ENCODE measurements at places on chromosomes 4 and X.

DNA sequence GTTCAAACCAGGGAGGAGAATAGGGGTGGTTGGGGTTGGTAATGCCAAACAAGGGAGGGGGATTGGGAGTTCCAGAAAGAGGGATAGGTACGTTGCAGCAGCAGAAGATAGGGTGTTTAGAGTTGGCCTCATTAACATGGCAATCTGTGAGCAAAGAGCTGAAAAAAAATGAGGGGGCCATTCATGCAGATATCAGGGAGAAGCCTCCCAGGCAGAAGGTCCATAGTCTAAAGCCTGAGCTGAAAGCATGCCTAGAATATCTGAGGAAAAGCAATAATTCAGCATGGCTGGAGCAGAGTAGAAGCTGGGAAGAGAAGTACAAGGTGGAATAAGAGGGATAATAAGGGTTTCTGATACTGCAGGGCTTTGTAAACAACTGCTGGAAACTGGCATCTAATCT, 550.9 kb upstream of the LCORL start:
- DNase-seq = no peak

- DNase-seq = no peak
Observed at GRCh38 chr4:94726524-94727123, 31.1 kb upstream of the BMPR1B start.

- DNase-seq = no peak
Observed at GRCh38 chr4:102694791-102695190, 66.0 kb downstream of the MANBA start.

GRCh38 chr4:151389311-151389710, 19.7 kb upstream of the FHIP1A start:
- DNase-seq = no peak

- DNase-seq = no peak
Observed at GRCh38 chr4:85952528-85952927, 407.3 kb downstream of the MAPK10 start.

DNA sequence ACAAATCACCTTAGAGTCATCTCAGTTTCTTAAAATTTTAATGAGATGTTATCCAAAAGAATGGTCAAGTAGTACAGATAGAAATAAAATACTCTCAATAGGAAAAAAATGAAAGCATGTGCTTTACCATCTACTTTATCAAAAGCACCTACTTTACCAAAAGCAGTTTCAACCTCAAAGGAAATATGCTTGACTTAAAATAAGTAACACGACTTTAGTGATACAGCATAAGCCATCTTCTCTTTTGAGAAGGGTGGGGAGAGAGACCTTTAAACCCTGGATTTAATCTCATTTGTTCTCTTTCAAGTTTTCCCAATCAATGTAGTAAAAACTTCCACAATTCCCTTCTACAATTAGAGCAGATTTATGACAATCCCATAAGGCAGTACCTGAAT, 26.5 kb downstream of the OTUD4 start:
- DNase-seq = no peak

- DNase-seq = no peak
Observed at GRCh38 chr4:171639540-171639939, 173.7 kb upstream of the GALNTL6 start.

GRCh38 chr4:81870275-81870674, 398.6 kb upstream of the RASGEF1B start:
- DNase-seq = no peak

- DNase-seq = no peak
Observed at GRCh38 chr4:159764343-159764952, 661.6 kb downstream of the RAPGEF2 start.

GRCh38 chr4:124589786-124590185, 122.7 kb downstream of the ANKRD50 start:
- no peak for DNase-seq

DNA sequence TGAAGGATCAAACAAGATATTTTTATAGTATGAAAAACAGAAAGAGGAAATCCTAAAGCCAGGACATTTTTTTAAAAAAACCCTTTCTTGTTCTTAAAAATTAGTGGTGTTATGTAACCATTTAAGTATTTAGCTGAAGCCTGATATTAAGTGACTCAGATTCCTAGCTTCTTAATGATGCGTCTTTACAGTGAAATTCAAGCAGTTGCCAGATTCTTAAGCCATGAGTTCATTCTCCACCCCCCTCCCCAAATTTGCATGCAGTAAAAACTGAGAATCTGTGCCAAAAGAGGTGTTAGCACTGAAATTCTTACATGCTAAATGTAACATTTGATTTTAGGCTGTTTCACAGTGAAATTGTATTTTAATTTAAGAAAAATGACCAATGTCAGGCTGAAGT, 180.8 kb downstream of the RAPGEF2 start:
- DNase-seq = no peak

DNA sequence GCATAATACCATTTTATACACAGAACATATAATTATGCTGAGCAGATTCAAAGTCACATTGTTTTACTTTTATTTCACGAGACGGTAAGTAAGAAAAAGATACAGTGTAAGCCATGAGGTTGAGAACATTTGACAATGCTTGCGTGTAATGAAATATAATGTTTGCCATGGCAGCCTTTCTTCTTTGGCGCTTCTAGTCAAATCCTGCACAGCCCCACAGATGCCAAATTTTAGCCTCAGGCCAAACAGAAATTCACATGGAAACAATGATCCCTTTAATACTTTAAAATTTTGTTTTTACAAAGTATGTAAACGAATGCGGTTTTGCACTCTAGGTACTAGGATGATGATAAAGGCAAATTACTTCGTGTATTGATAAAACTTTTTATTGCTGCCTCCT, 502.7 kb upstream of the SMIM31 start:
- no peak for DNase-seq

GRCh38 chr4:73208376-73208775, 50.2 kb downstream of the ANKRD17 start:
- no peak for DNase-seq

DNA sequence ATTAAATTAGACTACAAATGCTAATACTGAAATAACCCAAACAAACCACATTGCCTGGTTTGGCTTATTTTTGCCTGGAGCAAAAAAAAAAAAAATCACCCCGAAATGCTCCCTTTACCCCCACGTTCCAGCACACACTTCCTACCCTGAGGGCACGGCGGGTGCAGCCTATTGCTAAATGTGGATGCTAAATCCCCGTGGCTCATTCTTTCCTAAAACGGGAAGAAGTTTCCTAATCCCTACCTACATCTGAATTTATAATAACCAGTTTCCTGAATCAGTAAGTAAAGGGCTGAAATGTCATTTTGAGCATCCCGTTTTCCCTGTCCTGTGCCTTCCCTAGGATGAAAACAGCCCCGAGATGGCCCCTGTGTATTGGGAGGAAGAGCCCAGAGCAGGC, 97.0 kb downstream of the ABLIM2 start:
- no peak for DNase-seq

DNA sequence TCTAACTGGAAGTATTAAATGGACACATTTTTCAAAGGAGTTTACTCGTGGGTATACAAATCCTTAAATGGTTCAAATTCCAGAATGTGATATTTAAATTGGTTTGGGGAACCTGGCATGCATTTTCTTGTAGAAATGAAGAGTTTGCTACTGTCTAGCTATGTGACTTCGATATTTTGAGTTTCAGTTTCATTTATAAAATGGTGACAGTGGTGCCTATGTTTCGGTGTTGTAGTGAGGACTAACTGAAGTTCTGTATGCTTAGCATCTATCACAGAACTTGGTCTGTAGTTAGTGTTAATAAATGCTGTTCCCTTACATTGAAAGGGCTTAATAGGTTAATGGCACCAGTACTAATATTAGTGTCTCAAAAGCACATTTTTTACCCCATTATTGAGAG, 29.4 kb downstream of the TRPC5 start:
- DNase-seq = no peak

DNA sequence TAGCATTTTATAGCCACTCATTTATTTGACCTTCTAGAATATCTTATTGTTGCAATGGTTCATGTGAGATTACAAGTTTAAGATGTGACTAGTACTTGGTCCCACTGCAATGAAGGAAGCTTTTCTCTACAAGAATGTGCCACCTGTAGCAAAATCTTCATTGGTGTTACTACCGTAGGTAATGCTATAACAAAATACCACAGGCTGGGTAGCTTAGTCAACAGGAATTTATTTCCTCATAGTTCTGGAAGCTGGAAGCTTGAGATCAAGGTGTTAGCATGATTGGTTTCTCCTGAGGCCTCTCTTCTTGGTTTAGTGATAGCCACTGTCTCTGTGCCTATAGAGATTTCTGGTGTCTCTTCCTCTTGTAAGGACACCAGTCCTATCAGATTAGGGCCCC, 441.0 kb downstream of the GPM6A start:
- DNase-seq = no peak

- DNase-seq = peak; percentile 9
Observed at GRCh38 chr4:103018391-103019307, 856 bp downstream of the SLC9B1 start.

GRCh38 chr4:144565527-144566195, 80.3 kb upstream of the HHIP start:
- no peak for DNase-seq

DNA sequence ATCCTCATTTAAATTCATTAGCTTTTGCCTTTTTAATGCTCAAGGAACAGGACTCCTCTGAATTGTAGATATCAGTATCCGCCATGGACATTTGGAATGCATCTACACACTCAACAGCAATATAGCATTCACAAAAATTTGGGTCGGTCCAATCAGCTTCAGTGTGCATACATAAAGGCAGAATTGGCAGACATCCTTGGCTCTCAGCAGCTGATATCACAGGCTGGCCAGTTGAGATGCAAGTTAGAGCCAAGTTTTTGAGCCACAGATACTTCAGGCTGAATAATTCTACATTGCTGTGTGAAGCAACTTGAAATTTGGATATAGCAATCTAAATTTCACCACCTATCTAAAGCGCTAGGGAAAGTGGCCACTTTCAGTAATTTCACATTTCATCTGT, 821.1 kb downstream of the PCDH19 start:
- no peak for DNase-seq

- DNase-seq = peak; percentile 54
Observed at GRCh38 chrX:55907968-55908607, 190.5 kb downstream of the RRAGB start.

DNA sequence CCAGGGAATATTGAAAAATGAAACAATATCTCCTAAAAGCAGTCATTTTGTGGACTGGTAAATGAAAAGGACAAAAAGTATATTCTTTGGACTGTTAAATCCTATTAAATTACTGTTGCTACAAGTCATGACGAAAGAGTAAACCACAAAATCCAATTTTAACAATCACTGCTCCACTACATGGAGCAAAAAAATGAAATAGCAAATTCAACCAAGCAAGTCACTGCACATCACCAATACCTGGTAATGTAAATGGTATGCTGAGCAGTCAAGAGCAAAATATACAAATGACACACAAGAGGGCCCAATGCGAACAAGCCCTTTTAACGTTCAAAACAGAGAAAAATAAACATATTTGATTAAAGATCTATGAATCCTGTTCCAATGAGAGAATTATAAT, 126.2 kb downstream of the KLHL13 start:
- no peak for DNase-seq

DNA sequence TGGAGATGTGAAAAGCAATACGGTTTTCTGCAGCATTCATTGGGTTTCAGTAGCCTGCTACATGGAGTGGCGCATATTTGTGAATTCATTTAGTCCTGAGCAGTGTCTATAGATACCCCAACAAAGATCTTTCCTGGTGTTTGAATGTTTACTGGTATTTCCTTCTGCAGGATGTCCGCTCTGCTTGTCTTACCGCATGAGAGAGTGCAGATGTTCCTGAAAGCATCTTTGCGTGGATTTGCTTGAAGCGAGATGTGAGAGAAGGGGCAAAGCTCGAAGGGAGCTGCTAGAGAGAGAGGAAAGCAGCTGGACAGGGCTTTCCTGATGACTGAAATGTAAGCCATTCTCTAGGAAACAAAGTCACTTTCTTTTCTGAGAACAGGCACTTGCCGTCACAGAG, 40.9 kb upstream of the GYPA start:
- DNase-seq = no peak

DNA sequence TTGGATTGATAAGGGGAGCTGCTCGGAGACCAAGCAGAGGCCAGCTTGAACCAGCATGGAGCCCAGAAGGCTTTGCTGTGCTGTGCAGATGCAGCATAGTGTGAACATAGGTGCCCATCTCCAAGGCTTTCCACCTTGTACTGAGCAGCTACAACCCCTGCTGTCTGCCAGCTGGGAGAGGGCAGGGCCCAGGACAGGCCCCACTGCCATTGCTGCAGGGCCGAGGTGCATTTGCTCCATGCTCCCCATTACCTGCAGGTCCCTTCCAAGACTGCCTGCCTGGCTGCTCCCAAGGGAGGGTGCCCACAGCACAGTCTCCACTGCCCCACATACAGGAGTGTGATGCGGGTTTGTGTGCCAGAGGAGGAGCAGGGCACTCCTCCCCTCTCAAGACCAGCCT, 1016.0 kb upstream of the INTU start:
- DNase-seq = no peak

GRCh38 chr4:159655547-159655946, 552.7 kb downstream of the RAPGEF2 start:
- DNase-seq = no peak

DNA sequence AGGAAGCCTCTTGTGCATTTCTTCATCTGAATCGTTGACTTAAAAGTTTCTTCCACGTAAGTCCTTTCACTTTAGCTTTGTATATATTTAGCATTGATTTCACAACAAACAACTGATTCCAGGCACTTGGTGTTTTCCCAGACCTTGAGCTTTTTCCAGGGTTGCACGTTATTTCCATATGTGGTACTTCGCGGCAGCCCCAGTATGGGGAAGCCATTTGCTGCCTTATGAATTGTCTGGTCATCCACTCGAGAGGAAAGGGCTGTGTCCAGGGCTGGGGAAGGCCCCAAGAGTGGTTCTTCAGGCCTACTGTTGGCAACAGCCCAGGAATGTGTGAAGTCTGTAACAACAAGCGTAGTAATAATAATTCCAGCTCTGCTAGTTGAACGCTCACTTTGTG, 2.8 kb upstream of the TLR8 start:
- no peak for DNase-seq

DNA sequence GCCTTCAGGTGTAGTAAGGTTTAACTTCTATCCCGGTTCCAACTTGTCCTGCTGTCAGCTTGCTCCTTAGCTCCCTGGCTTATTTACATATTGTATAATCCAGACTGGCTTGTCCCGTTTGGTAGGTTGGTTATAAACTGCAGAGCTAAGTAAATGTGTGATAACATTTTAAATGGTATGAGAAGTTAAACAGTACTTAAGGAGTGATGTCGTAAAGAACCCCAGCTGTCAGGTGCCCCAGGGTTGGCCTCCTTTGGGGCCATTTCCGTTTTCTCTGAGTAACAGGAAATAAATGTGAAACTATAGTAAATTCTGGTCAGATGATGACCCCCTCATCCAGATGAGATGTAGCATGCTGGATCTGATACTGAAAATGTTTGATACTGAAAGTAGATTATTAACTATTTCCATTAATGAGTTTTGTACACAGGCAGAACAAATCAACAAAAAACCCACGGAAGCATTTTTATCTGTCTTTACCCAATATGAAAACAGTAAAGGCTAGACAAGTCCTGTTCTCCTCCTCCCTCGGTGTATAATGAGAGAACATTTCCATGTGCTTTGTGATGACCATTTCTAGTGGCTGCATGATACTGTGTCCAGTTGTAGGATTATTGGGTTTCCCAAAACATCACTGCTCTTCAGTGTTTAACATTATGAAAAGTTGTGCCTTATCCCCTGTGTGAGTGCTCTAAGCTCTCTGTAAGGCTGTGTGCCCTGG, 22.4 kb downstream of the GAB1 start:
- DNase-seq = peak; percentile 32

- DNase-seq = no peak
Observed at GRCh38 chr4:57053508-57053907, 56.7 kb downstream of the IGFBP7 start.

GRCh38 chr4:181323061-181323460, 920.1 kb upstream of the TENM3 start:
- no peak for DNase-seq

GRCh38 chr4:138138774-138139173, 103.4 kb downstream of the SLC7A11 start:
- DNase-seq = no peak

All from stimulated activated naive CD8-positive, alpha-beta T cell treated with anti-CD3 and anti-CD28 coated beads, Interleukin-15, Interleukin-2, amounts not matched to agents 100 U/mL and 50 U/mL, for 24 hours (primary cell).